ENCODE measurements at places on chromosomes 2 and 18.

GRCh38 chr2:203550266-203550665 is 15.2 kb upstream of the RAPH1 start:
- no peak for DNase-seq

DNA sequence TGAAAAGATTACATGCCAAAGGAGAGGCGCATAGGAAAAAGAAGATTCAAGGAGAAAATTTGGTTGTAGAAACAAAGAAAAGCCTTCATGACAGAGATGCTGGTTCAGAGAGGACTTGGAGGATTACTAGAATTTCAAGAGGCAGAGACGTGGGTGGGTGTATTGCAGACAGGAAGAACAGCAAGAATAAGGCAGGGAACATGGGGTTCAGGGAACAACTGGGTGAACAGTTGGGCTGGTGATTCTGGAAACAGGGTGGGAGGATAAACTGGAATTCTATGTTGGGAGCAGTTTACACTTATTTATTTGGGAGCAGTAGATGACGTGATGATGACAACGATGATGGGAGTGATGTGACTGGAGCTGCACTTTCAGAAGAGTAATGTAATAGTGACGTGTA is 18.4 kb upstream of the GMCL1 start:
- DNase-seq = no peak

- no peak for DNase-seq
These were observed 128.3 kb downstream of the PRPF40A start for GRCh38 chr2:152588998-152589397.

- no peak for DNase-seq
These were observed 27.2 kb downstream of the ATP8B1 start for GRCh38 chr18:57775937-57776336.

Data from neuronal stem cell (in vitro differentiated cells).